ENCODE measurements at places on chromosomes 1 and 21.

GRCh38 chr1:181018901-181019681, 3.6 kb downstream of the STX6 start:
- DNase-seq = no peak

- no peak for DNase-seq
Observed at GRCh38 chr1:14138687-14139086, 438.7 kb downstream of the PRDM2 start.

- DNase-seq = peak; percentile 85
Observed at GRCh38 chr21:42227909-42228708, 9.2 kb downstream of the ABCG1 start.

DNA sequence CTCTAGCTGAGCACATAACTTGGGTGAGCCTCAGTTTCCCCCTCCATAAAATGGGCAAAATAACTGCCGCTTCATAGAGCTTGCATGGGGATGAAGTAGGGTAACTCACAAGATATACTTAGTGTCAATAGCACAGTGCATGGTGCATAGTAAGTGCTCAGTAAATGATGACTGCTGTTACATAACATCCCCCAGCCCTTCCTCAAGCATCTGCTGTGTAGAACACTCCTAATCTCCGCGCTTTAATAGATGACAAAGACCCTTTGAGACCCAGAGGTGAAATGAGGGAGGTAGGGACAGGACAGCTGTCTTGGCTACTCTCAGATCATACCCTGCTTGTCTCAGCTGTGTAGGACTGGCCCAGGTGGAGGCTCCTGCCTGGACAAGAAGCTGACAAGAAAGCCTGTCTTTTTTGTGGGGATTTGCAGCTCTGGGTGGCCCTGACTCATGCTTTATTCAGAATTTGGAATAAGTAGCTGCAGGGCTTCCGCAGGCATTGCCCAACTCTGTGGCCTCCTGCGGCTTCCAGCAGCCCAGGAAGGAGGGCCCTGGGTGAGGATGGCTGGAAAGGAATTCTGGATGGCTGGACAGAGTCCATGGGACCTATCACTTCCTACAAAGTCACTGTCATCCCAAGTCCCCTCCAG, 20.7 kb upstream of the PADI4 start:
- DNase-seq = no peak

DNA sequence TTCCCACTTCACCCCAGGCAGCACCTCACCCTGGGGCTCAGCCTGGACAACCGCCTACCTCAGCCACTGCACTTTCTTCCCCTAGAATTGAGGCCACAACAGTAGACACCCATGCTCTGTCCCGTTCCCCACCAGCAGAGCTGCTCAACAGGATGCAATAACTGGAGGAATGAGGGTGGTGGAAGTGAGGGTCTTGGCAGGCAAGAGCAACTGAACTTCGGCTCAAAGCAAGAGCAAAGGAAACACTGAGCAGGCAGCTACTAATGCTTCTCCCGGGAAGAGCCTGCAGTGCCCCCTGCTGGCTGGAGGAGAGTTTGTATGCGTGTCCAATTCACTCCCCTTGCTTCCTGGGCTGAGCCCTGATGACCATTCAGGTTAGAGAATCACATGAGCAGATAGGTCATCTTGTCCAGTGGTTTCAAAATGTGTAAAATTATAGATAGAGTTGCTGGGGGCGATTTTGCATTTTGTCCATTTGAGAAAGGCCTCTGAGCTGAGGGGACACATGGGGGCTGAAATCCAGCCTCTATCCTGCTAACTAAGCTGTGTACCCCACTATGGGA, 13.9 kb downstream of the NT5C1A start:
- peak; percentile 69 for DNase-seq

DNA sequence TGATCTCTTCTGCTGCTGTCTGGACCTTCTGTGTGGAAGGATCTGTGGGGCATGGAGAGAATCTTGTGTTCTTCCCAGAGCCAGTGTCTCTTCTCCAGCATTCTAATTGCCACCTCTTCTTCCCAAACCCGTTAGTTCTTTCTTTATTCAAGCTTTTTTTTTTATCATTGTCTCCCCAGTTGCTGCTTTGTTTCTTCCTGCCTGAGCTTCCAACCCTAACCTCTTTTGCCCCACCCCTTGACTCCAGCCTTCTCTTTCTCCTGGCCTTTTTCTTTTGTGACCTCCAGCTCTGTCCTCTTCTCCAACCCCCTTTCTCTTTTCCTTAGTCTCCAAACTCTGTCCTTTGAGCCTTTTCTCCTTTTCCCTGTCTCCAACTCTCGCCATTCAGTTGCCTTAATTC, 4.5 kb downstream of the AGO1 start:
- no peak for DNase-seq

DNA sequence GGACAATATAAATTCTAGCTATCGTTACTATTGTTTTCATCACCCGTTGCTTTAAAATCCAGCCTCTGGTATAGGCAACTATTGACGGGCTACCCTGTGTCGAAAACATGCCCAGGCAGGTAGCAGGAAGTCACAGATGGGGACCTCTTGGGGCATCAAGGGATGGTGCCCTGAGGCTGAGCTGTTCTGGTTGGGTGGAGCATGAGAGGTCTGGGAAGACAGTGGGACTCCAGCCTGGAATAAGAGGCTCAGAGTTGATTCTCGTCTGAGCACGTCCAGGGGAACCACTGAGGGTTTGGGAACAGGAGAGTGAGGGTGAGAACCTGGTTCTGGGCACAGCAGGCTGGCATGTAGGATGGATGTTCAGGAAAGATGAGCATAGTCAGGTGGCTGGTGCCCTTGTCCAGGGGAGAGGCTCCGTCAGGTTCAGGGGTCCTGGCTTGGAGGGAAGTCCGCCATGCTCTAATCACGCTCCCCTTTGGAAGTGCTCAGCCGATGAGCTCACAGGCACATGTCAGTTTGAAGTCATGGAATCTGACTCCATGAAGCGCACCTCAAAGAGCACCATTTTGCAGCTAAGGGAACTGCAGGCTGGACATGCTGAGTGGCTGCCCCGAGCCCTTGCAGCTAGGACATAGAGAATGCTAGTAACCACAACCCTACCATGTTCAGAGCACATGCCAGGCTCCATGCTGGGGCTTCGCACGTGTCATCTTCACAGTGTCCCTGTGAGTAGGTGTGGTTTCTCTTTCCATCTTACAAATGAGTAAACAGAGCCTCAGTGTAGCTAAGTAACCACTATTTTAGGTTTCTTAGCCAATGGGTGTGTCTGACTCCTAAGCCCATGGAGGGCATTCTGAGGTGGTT, 21.0 kb downstream of the PCSK9 start:
- DNase-seq = no peak

DNA sequence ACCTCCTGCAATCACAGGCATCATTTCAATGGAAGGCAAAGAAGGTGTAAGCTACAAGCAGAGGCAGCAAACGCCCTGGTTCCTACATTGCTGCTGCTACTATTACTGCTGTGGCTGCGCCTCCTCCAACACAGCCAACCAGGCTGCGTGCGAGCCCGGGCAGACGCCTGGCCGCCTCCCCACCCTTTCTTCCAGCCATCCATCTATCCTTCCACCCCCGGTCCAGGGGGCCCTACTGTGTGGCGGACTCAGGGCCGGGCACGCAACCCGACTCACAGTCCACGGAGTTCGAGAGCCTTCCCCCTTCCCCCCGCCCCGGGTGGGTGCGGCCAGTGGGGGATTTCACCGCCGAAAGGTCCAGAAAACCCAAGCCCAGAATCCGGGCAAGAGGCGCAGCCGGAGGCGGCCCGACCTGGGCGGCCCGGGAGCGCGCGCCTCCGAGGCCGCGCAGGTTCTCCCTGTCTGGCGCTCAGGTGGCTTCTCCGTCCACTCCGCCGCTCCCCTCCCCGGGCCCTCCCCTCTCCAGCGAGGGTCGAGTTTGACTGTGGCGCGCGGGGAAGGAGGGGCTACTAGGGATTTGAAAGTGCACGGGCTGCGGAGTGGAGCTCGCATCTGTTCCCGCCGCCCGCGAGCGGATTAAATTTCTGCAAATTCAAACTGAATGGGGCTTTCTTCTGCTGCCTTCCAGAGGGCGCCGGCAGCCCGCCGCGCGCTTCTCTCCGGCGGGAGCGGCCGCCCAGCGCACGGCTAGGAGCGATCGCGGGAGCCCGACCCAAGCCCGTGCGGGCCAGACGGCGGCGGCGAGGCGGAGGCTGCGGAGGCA, at the start of gene HUNK:
HUNK (plus strand) TSS at position 569 of the 823 bp plus-strand sequence. CDS start 655 bp downstream, outside the sequence.
- DNase-seq = peak; percentile 6

DNA sequence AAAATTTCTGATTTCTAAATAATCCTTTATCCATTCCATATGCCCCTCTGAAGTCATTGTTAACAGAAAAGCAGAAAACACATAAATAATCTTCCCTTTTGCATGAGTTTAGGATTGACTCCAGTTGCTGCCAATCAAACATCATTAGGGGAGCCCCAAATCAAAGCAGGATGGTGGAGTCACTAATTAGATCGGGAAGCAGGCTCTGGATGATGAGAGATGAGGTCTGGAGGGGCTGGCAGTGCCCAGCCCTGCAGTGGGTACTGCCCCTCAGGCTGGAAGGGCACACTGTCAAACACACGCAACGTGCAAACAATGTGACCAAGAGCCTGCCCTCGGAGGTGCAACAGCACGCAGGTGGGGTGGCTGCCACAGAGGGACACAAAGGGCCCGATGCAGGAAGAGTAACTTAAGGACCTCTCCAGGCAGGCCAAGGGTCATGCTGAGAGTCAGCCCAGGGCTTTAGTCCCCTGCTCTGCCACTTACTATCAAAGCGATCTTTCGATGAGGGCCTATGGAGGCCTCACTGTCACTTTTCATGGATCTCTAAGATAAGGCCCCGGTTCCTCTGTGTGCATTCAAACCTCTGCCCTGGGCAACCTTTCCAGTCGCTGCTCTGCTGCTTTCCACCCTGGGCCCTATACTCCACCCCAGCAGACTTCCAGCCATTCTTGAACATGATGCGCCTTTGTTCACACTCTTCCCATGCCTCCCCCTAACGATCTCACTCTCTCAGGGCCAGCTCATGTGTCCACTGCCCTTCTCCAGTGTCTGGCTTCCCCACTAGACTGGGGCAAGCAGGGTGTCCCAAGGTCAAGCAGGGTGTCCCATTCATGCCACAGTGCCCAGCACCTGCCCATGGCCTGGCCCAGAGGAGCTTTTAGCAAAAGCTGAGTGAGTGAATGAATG, 98.9 kb downstream of the DMRTB1 start:
- DNase-seq = no peak

DNA sequence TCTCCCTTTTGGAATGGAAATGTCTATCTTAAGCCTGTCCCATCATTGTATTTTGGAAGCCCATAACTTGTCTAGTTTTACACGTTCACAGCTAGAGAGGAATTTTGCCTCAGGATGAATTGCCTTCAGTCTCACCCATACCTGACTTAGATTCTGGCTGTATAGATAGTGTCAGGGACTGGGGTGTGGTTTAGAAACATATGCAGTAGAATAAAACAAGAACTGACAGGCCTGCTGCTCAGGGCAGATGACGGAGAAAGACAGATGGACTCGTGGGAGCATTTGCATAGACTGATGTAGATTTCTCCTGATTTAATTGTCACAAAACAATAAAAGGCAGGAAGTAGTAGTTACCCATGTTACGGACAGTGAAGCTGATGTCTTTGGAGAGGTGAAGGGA, 166.7 kb downstream of the UCK2 start:
- no peak for DNase-seq

DNA sequence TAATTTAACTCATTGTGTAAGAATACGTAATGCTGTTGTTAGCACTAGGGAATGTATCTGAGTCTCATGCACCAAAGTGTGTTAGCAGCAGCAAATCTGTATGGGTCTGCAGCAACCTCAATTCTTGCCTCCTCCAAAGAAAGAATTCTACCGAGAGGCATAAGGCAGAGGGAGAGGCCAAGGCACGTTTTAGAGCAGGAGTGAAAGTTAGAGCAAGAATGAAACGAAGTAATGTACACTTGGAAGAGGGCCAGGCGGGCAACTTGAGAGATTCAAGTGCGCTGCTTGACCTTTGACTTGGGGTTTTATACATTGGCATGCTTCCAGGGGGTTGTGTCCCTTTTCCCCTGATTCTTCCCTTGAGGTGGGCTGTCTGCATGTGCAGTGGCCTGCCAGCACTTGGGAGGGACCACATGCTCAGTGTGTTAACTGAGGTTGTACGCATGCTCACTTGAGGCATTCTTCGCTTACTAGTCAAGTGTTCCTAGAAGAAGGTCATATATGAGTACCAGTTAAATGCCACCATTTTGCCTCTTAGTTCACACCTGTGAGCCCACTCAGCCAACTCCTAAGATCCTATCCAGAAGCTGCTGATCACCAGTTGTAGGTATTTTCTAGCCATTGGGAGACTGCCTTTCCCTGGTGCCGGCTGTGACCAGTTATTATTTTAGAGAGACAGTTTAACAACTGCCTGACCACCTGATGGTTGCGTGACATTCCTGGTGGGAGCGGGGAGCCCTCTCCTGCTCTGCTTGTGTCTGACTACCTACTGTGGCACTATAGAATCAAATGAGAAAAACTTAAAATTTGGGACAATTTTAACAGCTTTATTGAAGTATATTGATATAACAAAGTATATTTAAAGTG, 2.7 kb upstream of the CNN3 start:
- no peak for DNase-seq

- no peak for DNase-seq
Observed at GRCh38 chr1:201321826-201322390, 38.6 kb downstream of the PKP1 start.

DNA sequence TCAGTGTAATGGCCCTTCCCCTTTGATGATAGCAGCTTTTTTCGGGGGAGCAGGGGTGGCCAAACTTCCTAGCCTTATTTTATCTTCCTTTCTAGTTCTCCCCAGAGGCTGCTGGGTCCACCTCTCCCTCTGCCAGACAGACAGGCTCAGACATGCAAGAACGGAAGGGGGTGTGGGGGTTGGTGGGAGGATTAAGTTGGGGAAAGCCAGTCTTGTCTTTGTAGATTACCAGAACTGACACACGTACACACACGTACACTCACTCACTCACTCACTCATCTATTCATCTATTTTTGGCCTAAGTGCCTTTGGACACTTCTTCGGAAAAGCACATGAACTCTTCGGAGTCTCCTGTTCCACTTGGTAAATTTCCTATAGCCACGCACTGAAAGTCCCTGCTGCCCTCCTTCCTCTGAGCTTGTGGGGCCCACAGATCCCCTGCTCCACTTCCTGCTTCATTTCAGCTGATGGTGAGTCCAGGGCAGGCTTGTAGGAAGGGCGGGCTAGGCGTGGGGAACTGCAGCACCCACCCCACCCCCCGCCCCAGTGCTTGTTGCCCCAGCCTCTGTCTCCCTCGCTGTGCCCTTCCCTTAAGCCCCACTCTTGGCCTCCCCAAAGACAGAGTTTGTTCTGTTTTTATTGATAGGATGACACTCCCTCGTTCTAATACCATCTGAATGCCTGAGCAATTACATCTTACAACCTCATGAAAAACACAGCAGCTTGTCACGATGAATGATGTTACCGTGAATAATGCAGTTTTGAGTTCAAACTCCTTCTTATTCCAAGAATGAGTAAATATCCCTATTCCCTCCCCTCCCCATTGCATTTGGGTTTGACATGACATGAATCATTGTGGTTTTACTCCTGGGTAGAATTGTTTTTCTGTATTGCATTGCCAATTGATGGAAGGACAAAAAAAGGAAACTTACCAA, 60.7 kb upstream of the ATP5PO start:
- peak; percentile 59 for DNase-seq

GRCh38 chr1:94318505-94319030, 81.2 kb upstream of the ARHGAP29 start:
- DNase-seq = no peak

DNA sequence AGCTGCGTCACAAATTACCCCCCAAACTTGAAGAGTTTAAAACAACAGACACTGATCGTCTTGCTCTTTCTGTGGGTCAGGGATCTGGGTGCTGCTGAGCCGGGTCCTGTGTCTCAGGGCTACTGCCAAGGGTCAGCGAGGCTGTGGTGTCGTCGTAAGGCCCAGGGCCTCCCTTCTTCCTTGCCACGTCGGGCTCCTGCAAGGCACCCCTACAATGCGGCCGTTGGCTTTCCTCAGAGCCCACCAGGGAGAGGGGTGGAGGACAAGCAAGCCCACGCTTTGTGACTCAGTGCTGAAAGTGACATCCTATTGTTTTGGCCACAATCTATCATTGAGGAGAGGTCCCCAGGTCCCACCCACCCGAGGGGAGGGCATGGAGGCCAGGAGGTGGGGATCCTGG, 7.7 kb upstream of the FBLIM1 start:
- no peak for DNase-seq
